ENCODE measurements at places on chromosomes 1 and 21.

- DNase-seq = no peak
These were observed 304.9 kb downstream of the KCNH1 start for GRCh38 chr1:210828996-210829596.

DNA sequence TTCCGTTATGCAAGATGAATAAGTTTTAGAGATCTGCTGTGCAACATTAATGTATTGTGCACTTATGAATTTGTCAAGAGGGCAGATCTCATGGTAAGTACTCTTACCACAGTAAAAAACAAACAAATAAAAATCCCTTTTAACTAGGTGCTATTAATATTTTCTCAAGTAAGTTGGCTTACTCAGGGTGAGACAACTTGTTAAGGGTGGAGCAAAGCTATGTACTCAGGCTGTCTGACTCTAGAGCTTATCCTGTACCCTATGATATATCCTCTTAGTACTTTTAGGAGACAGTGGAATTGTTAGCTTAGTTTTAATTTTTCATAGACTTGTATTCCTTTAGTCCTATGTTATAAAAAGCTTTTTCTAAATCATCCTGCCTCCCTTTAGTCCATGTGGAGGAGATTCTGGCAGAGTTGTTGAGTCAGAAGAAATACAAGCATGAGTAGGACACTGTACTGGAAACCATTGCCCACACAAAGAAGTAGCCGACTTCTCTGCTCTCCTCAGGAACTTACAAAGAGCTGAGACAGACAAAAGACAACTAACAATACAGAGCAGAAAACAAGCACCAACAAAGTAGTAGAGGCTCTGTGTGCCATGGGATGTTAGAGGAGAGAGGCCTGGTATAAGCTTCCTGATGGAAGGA, 49.2 kb downstream of the S1PR1 start:
- no peak for DNase-seq

GRCh38 chr21:44070391-44070790, 36.8 kb upstream of the PWP2 start:
- no peak for DNase-seq

- DNase-seq = no peak
These were observed 130.6 kb downstream of the PLPP3 start for GRCh38 chr1:56448529-56449300.

GRCh38 chr1:64895500-64895899, 70.8 kb downstream of the JAK1 start:
- DNase-seq = no peak

GRCh38 chr1:90512441-90512840, 204.7 kb downstream of the BARHL2 start:
- DNase-seq = no peak

DNA sequence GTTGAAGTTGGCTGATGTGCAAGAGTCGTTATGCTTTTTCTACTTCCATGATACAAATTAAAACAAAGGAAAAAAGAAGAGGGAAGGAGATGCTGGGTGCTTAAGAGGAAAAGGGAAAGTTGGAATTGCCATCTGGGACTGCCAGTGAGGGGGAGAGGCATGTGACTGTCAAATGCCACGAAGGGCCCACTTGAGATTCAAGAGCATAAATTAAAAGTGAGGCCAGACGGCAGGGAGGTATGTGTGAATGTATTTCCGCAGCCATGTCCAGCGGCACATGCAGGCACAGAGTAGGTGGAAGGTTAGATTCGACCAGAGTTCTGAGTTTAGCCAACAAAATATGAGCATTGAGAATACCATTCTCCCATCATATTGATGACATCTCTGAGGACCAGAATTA, 32.0 kb downstream of the NFASC start:
- DNase-seq = no peak

- DNase-seq = no peak
These were observed 15.9 kb downstream of the ATF6 start for GRCh38 chr1:161781995-161782394.
